ENCODE measurements at places on chromosomes 7 and 10.

DNA sequence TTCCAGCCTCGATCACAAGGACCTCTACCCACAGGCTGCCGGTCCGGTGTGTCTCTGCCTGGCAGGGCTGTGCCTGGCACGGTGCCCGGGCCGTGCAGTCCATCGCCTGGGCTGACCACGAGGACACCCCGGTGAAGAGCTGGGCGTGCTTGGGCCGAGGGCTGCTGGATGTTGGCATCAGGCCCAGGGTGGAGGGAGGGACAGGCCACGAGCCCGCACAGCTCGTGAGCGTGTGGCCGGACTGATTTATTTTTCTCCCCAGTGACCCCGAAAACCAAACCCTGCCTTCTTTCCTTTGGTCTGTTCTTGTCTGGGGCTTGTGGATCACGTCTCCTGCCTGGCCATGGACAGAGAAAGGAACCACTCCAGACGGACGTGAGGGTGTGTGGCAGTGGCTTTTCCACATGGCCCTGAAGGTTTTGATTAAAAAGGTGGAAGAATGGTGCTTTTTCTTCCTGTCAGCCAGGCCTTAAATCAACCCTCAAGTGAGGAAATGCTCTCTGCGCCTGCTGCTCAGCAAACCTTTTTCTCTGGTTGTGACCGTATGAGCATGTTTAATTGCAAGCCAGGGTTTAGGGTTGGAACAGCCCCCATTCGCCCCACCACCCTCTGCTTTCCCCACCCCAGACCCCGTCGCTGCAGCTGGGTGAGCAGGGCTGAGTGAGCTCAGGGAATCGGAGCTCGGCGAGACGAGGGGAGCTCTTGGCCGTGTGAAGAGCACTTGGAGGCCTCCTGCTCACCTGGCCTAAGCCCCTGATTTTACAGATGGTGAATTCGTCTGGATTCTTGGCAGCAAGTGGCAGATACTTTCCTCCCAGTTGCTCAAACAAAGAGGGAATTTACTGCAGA lies 130.1 kb downstream of the RGS10 start:
- no peak for DNase-seq

GRCh38 chr10:117477961-117478670 lies 64.4 kb upstream of the EMX2 start:
- DNase-seq = no peak

DNA sequence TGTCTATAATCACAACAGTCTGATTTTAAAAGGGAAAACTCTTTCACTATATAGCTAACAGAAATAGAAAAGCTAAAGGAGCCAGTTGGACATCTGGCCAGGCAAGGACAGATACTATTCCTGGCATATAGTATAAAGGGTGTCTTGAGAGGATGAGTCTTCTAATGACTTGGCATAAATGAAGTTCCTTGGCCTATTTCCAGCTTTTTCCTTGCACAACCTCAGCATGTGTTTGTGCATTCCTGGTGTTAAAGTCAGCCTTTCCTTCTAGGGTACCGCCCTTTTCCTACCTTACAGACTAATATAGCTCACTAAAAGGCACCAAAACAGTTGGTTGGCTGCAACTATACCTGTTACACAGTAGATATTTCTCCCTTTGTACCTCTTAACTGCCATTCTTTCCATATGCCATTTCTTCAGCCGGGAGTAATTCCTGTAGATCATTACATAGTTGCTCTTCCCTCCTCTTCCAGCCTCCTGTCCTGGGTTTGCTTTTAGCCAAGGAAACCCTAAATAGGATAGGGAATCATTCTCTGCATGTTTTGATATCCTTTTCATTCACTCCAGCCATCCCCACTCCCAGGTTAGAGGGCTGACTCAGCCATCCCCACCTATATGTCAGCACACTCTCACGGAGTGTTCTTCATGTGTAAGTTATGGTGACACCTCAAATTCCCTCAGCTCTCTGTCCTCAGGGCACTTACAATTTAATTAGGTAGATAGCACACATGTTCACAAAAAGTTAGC lies 102.1 kb upstream of the MDFIC start:
- no peak for DNase-seq

DNA sequence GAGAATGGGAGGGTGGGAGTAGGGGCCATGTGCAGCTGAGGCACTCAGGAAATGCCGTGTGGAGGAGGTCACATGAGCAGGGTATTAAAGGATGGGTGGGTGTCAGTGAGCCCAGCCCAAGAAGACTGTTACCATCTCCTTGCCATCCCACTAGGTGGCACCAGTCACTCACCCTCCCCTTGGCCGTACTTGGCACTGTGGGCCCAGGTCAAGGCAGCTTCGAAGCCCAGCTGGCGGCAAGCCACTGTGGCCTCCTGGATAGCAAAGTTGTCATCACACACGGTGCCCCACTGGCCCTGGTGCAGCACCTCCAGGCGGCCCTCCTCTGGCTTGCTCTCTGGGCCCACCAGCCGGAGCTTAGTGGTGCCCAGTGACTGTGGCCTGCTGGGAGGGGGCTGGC lies 5.4 kb downstream of the LOXL4 start:
- DNase-seq = no peak

GRCh38 chr7:43942997-43943396 lies 16.8 kb downstream of the UBE2D4 start:
- DNase-seq = no peak
